Renal pelvis (tissue), 12 donors: ENCODE measurements at places on chromosomes 4 and X. TPM values are rescaled to one million over a fixed set of nuclear protein-coding genes. Genes with fewer than 3 reads are reported as not detected.

ZNF711 gene
- polyA plus RNA-seq = 74.8 TPM

ADAMTS3 gene
- polyA plus RNA-seq = 9.3 TPM

GRCh38 chrX:80807606-80807991 lies 2.1 kb downstream of the BRWD3 start:
- DNase-seq = no peak

- no peak for DNase-seq
Observed at GRCh38 chr4:8515316-8516060, 64.7 kb upstream of the GPR78 start.

FHIP1A gene
- polyA plus RNA-seq = 6.2 TPM

GRCh38 chrX:155715141-155715540 lies 102.4 kb upstream of the TMLHE start:
- no peak for DNase-seq
